WTC11 (cell line): ENCODE measurements at places on chromosomes 13 and 19. TPM values are rescaled to one million over a fixed set of nuclear protein-coding genes. Genes with fewer than 3 reads are reported as not detected.

DNA sequence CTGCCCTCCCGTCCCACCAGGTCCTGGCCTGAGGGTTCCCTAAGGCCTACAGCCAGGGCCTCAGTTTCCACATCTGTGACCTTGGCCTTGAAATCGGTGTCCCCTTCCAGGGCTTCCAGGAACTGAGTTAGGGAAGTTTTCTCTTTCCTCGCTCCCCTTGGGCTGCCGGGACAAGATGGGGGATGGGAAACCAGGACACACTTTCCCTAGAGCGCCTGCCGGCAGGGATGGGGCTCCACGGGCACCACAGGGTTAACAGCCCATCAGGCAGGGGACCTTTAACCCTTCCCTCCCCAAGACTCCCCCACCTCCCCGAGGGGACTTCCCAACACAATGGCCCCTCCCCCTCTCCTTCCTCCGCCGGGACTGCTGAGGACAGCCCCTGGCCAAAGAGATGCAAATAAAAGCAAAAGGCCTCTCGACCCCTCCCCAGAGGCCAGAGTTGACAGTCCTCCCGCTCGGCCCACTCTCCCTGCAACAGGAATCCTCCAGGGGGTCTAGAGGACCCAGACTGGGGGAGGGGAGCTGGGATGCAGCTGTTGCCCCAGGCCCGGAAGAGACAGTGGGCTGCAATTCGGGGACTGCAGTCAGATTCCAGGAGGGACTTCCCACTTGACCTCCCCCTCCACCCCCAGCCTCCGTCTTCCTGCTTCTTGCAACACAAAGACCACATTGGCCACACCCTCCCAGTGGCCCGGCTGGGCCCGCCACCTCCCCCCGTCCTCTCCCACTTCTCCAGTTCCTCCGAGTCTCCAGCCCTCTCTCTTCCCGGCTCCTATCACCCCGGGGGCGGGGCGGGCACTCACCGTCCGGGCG lies 3.4 kb downstream of the BBC3 start:
- peaks cover 8% of the 10 kb centered on the region for H3K36me3 ChIP-seq
- peak overlapping the region; percentile 96 for H3K27ac ChIP-seq
- no peaks in the 10 kb centered on the region; the same call in 1 of the 2 replicates for H3K27me3 ChIP-seq
- H3K4me3 ChIP-seq, result peak overlapping the region; percentile 79
- H3K4me1 ChIP-seq, result peaks cover 22% of the 10 kb centered on the region

GRCh38 chr13:26445092-26445491 lies 112.4 kb upstream of the WASF3 start:
- DNase-seq, result no peak
- H3K36me3 ChIP-seq, result no peaks in the 10 kb centered on the region
- H3K27ac ChIP-seq, result no peak overlapping the region
- no peaks in the 10 kb centered on the region for H3K4me1 ChIP-seq
- no peak overlapping the region for H3K4me3 ChIP-seq

DNA sequence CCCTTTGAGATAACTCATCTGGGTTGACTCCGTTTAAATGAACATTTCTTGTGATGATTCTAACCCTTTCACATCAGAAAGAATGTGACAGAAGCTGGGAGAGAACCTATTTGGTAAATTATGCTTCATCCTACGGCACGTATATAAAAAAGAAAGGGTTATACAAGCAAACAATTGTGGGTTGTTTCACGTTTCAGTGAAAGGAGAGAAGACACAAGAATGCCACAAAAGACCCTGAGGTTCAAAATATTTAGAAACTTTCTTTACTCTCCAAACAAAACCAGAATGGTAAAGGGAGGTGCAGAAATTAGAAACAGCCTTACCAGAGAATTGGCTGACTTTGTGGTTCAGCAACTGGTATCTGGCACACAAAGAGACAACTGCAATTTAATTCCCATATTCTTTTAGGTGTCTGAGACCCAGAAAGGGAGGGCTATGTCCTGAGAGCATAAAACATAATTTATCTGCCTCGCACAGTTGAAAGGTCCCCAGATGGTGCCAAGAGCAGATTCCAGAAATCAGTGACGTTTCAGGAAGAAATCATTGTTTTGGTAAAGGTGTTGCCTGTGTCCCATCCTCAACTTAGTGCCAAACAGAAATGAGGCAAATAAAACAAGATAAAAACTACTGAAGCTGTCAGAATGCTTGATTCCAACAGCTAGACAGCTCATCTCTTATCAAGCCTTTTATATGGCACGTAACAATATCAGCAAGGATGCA lies 361.4 kb downstream of the EFNB2 start:
- H3K36me3 ChIP-seq, result no peaks in the 10 kb centered on the region
- H3K4me1 ChIP-seq, result peaks cover 17% of the 10 kb centered on the region
- no peak for DNase-seq
- H3K27ac ChIP-seq, result no peak overlapping the region
- H3K27me3 ChIP-seq, result no peaks in the 10 kb centered on the region

DNA sequence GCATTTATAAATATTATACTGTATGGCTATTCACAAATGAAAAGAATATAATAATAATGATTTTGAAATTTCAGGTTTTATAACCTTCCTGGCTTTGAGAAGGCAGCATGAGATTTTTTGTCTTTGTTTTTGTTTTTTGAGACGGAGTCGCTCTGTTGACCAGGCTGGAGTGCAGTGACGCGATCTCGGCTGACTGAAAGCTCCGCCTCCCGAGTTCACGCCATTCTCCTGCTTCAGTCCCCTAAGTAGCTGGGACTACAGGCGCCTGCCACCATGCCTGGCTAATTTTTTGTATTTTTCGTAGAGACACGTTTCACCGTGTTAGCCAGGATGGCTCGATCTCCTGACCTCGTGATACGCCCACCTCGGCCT lies 64.1 kb downstream of the ZNF429 start:
- H3K36me3 ChIP-seq, result peaks cover 66% of the 10 kb centered on the region
- no peak overlapping the region for H3K27ac ChIP-seq
- H3K4me1 ChIP-seq, result no peaks in the 10 kb centered on the region
- no peak for DNase-seq
- no peak overlapping the region for H3K4me3 ChIP-seq
- peaks cover 24% of the 10 kb centered on the region for H3K27me3 ChIP-seq

- H3K4me1 ChIP-seq, result no peaks in the 10 kb centered on the region
- peaks cover 27% of the 10 kb centered on the region for H3K36me3 ChIP-seq
- DNase-seq, result no peak
- H3K27me3 ChIP-seq, result peaks cover 21% of the 10 kb centered on the region
- no peak overlapping the region for H3K4me3 ChIP-seq
- no peak overlapping the region for H3K27ac ChIP-seq
Observed at GRCh38 chr19:9183000-9183399, 4.2 kb downstream of the OR7D2 start.

GRCh38 chr19:13817018-13817614 lies 21.9 kb downstream of the ZSWIM4 start:
- no peaks in the 10 kb centered on the region for H3K27me3 ChIP-seq
- peak overlapping the region; percentile 97 for H3K27ac ChIP-seq

DNA sequence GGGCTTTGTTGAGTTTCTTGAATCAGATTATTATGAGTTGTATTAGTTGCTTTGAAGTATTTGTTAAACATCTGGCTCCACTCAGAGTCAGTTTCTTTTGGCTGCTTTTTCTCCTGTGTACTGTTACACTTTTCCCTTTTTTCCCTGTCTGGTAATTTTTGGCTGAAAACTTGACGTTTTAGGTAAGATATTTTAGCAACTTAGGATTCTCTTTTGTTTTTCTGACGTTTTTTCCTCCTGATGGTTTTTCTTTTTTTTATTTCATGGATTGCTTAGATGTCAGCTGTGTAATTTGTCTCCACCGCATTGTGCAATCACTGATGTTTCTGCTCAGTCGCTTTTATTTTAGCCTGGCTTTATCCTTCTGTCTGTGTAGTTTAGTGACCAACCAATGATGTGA lies 20.7 kb downstream of the RFC3 start:
- H3K4me1 ChIP-seq, result no peaks in the 10 kb centered on the region
- no peak for DNase-seq

The ACP5 gene
- total RNA-seq, result 8.6 to 14.3 TPM (median 11.8 TPM) in 3 replicates

The NBEA gene
- 19.4 to 21.0 TPM (median 20.9 TPM) in 3 replicates for total RNA-seq
